ENCODE measurements at places on chromosomes 5 and 9.

DNA sequence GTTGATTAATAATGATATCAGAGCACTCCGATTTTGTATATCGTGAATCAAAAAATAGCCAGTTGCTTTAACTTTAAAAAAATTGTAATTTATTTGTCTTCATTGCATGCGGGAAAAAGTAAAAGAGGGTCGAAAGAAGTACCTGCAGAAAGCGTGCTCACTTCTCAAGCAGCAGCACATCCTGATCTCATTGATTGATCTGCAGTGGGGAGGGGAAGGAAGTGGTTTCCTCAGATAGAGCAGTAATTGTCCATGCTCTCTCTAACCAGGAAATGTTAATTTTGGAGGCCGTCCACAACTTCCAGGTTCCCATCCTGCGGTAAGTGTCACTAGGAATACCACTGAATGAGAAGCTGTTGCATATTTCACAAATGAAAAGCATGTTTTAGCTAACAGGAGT, 63.2 kb downstream of the SYK start:
- no peak for DNase-seq

GRCh38 chr5:143886651-143887638, 75.0 kb downstream of the HMHB1 start:
- peak; percentile 87 for DNase-seq

DNA sequence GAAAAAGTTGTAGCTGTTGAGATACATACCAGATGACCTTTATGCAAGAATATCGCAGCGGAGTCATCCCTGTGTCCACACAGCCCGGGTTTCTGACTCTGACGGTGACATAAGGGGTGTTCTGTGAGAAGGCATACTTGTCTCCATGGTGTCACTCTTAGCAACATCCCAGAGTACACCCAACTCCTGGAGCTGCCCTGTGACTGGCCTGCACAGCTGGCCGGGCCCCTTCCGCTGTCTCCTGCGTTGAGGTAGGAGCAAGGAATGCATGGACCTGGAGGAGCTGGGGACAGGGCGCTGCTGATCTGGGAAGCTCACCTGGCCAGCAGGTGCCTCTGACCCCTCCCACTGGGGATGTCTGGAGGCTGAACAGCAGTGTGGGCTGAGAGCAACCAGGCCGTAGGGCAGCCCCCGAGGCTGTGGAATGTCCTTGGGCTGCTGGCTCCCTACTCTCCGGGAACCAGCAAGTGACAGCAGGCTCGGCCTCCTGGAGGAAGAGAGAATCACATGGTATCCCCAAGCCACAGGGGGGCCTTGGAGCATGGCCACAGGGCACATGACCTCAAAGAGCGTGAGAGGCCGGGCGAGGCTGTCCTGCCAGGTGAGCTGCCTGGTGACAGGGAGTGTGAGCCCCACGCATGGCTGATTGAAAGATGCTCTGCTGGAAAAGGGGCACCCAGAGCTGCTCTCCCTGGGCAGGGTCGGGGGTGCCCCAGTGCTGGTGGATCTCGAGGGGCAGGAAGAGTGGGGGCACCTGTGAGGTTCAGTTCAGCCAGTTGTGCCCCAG, 113.4 kb downstream of the MRPL36 start:
- DNase-seq = no peak

- DNase-seq = peak; percentile 35
These were observed 426.6 kb upstream of the WWC1 start for GRCh38 chr5:167864801-167865200.

- DNase-seq = no peak
These were observed 24.5 kb upstream of the UBE2QL1 start for GRCh38 chr5:6424110-6424659.

DNA sequence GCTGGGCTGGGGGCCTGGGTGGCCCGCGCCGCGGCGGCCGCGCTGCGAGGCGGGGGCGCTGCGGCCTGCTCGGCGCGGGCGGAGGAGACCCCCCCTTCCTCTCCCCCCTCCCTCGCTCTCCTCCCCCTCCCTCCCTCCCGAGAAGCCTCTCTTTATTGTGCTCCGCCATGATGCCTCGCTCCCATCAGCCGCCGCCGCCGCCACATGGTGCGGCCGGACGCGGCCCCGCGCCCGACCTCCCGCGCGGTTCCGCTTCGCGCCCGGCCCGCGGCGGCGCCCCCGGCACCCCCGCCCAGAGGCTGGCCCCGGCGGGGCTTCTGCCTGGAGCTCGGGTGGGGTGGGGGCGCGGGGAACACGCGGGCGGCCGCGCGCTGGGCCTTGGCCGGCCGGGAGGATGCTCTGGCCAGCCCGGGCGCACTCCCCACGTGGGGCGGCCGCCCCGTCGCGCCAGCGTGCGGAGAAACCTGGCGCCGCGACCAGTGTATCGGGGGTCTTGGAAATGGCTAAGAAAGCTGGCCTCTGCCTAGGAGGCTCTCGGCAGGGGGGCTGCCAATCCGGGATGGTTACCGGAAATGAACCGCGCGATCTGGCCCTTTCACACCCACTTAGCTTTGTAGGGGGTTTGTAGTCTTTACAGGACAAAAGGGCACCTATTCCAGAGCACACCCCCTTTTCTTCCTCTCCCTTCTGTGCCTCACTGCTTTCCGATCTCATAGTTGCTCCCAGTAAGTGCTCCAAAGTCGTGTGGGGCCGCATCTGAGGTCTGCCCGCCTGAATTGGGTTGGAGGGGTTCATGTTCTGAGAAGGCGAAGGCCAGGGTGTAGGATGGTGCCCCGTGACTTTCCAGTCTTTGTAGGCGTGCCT, 1.0 kb downstream of the SET start:
- peak; percentile 65 for DNase-seq

DNA sequence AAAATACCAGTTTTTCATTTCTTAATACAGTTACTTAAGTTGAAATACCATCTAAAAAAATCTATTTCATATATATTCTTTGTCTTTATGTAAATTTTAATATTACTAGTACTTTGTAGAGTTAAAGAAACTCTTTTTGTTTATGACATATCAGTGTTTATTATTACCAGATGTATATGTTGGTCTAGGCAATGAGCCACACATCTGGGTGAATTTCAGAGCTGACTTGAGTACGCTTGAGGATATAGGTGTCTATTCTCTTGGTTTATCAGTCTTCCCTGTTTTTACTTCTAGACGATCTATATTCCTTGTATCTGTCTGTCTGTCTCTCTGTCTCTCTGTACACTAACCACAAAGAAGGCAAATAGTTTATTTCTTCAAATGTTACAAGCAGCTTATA, 2.9 kb downstream of the SMAD5 start:
- DNase-seq = peak; percentile 33

DNA sequence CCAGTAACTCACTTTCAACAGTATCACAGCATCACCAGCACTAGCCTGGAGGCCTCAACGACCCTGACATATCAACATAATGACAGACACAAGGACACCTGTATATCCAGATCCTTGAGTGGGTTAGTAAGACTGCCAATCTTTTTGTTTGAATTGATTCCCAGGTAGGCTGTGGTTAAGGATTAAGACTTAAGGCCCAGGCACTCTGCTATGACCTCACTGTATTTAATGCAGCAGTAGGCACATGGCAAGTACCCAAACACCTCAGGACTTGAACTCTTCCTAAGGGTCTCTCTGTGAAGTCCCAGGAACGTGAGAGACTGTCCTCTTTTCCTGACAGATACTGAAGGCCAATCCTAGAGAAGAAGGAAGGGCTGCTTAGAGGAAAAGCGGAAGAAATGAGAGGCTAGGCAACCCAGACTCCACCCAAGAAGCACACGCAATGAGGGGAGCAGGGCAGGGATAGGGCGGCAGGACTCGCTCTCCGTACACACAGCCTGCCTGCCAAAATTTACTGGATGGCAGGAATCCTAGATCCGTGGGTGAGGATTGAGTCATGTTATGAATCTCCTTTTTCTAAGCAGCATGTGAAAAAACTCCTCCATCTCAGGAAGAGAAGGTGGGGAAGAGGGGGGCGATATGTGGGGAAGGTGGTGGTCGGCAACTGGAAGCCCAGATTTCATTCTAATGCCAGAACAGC, 93.4 kb downstream of the SIL1 start:
- DNase-seq = peak; percentile 85

GRCh38 chr5:81972492-81972783, 615 bp downstream of the ATG10 start:
- DNase-seq = no peak

- DNase-seq = no peak
These were observed 7.1 kb upstream of the ORM1 start for GRCh38 chr9:114315723-114316363.

DNA sequence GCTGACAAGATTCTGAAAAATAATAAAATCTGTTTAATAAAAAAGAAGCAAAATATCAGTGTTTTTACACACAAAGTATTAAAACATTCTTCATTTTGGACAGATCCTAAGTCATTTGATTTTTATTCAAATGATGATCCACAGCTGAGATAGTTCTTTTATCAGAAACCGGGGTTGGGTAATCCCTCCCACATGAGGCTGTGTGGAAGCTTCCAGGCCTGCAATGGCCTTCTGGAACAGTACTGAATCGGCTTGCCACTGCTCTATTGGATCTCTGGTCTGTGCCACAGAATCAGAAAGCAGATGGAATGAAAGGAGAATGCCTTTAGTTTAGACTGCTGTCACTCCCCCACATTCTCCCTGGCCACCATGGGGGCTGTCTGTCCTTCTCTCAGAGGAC, 6.1 kb upstream of the C5orf58 start:
- no peak for DNase-seq

GRCh38 chr5:144712090-144712489, 541.4 kb downstream of the KCTD16 start:
- DNase-seq = no peak

GRCh38 chr5:150765011-150765798, 6.4 kb upstream of the DCTN4 start:
- DNase-seq = no peak

GRCh38 chr9:101977614-101978210, 239.3 kb upstream of the GRIN3A start:
- DNase-seq = peak; percentile 24

- peak; percentile 80 for DNase-seq
These were observed 351.5 kb upstream of the KCNN2 start for GRCh38 chr5:114010362-114010761.

- no peak for DNase-seq
These were observed 284.5 kb downstream of the SH3GL2 start for GRCh38 chr9:17863213-17863883.

- peak; percentile 83 for DNase-seq
These were observed 113.1 kb upstream of the ACOT12 start for GRCh38 chr5:81506900-81507588.

GRCh38 chr5:76683816-76684731, 31.9 kb upstream of the F2R start:
- no peak for DNase-seq

DNA sequence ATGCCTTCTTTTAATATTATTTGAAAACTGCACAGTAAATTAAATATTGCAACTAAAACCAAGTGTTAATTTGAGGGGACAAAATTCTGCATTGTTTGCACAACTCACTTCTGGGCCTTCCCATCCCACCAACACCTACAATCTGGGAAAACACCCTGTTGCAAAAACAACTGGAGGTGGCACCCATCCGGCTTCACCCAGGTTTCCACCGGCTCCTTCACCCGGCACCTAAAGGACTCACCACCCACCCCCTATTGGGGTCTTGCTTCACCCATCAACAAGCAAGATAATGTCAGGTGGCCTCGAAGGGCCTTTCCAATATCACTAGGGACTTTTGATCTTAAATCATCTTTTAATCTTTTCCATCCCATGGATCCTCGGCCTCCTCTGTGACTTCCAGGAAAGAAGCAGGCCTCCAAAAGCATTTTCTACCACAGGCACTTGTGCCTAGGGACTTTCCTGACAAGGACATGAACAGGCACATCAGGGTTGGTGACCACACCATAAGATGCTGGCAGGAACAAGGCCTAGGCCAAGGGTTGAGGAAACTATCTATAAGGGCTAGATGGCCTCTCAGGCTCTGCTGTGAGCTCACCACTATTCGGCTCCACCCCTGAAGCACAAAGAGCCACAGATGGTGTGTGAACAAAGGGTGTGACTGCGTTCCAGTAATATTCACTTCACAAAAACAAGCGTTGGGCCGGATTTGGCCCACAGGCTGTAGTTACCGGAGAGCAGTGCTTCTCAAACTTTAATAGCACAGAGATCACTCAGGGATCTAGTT, 205.1 kb downstream of the AUH start:
- no peak for DNase-seq

- DNase-seq = peak; percentile 91
These were observed 44.9 kb downstream of the MACROH2A1 start for GRCh38 chr5:135353952-135354721.

DNA sequence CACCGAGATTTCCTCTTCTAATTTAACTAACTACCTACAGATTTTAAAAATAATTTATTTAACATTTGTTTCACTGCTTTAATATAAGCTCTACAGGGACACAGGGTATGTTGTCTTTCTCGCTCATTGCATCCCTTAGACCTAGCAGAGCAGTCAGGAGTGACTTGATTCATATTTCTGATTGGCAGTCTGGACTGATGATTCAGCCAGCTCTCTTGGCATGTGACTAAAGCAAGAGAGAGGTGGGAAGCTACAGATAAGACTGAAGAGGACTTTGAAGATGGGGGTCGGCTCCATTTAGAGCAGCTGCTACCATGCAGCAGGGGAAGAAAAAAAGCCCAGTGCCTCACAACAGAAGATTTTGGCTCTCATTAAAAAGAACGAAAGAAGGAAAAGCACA, 173.4 kb upstream of the STK32A start:
- no peak for DNase-seq

- DNase-seq = no peak
These were observed 2225.9 kb upstream of the C9orf72 start for GRCh38 chr9:29799227-29799626.

DNA sequence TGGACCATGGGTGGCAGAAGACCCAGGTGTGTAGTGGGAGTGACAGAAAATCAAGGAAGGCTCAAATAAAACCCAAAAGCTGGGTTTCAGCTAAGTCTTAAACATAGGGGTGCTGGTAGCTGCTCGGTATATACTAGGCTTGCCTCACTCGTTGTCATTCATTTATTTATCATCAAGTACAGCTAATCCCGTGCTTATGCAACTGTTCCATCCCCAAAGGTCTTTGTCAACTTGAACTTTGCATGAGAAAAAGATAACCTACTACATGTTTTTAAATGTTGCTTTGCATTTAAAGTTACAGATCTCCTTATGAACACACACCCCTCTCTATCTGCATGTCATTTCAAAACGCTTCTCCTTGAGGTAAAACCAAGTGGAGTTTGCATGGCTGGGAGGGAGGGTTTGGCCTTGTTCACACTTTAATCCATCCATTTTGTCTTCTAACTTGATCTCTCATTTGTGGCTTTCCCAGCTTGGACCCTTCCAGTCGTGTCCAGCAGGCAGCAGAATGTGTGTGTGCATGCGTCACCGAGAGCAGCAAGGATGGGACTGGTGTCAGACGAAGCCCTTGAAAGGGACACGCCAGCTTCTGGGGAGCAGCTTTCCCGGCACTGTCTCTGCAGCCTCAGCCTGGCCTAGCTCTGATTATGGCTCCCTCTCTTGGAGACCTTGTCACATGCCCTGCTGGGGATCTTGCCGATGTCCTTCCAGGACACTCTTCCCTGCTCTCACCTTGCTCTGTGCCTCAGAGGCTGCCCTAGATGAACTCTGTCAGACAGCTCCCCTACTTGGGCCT, 133.5 kb downstream of the GADD45G start:
- no peak for DNase-seq

DNA sequence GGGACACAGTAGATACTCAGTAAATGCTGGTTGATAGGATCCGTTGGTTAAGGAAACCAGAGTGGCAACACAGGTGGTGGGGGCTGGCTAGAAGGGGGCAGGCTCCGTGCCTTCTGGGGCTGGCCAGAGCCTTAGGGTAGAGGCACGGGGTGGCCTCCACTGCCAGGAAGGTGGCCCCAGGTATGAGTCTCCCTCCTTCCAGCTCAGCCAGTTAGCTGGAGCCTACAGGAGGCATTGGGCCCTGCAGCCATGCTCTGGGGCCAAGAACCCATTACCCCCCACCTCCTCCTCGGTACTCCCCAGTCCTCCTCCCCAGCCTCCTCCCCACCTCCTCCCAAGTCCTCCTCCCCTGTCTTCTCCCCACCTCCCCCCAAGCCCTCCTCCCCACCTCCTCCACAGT, 27.7 kb downstream of the CXXC5 start:
- no peak for DNase-seq

Measured in fibroblast of skin of right quadriceps (primary cell).